CD4-positive, alpha-beta T cell treated with Interleukin-15 for 4 hours (primary cell): ENCODE measurements at places on chromosomes 3 and 15.

- no peak for DNase-seq
Measured at GRCh38 chr3:114464548-114464947, 170.7 kb downstream of the TIGIT start.

- no peak for DNase-seq
Measured at GRCh38 chr15:52020221-52021085, 1.4 kb downstream of the MAPK6 start.

GRCh38 chr3:76735152-76735551 lies 304.7 kb upstream of the ROBO2 start:
- no peak for DNase-seq

DNA sequence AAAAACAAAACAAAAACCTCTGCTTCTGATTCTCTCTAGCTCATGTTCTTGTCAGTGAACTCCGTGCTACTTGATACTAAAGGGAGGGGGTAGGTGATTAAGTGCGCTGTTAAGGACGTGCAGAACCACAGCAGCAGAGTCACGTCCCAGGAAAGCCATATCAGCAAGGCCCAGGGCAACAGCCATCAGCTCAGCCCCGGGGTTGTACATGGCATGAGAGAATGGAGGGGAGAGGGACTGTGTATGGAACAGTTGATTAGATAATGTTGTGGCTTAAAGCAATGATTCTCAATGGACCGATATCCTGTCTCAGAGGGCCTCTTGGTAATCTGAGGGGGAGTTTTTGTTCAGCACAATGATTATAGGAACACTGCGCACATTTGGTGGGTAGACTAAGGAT lies 27.6 kb downstream of the C2CD4A start:
- DNase-seq: no peak

DNA sequence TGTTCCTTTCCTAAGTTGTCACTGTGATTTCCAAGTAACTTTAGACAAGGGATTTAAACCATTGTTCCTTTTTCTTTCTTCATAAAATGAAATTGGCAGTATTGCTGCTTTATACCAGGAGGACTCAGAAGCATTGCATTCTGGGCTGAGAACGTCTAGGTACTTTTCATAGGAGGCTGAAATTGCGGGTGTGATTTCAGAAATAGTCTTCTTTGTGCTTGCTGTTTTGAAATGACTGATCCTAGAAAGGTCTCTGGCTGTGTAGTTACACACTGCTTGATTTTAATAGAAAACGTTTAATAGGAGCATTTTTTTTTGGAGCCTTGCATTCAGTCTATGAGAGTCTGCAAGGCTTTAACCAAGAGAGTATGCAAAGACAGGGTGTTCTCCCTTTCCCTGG lies 56.3 kb downstream of the PPM1L start:
- no peak for DNase-seq

DNA sequence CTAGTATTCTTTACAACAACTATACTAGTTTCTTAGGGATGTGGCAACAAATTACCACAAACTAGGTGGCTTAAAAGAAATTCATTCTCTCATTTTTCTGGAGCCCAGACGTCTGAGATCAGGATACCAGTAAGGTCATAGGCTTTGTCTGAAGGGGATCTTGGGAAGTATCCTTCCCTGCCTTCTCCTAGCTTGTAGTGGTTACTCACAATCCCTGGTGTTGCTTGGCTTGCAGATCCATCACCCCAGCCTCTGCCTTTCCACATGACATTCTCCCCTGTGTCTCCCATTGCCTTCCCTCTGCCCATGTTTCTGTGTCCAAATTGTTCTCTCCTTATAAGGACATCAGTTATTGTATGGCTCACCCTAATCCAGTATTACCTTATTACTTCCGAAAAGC lies 24.3 kb upstream of the CLDN1 start:
- no peak for DNase-seq
